ENCODE measurements at places on chromosomes 13 and 19.

DNA sequence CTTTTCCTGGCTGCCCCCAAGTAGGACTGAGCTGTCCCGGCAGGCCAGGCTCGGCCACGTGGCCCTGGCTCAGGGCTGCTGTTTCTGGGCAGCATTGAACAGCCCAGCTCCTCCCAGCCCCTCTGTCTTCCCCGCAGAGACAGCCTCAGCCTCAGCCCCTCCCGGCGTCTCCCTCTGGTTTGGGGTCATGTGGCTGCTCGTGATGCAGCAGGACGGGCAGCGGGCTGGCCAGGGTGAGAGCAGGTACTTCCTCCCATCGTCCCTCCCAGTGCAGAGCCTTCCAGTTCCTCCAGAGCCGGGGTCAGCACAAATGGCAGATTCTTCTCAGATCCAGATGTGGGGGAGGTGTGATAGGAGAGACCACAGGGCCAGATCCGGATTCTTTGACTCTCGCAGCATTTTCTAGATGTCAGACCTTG, 114.6 kb downstream of the KDM4B start:
- DNase-seq, result no peak

DNA sequence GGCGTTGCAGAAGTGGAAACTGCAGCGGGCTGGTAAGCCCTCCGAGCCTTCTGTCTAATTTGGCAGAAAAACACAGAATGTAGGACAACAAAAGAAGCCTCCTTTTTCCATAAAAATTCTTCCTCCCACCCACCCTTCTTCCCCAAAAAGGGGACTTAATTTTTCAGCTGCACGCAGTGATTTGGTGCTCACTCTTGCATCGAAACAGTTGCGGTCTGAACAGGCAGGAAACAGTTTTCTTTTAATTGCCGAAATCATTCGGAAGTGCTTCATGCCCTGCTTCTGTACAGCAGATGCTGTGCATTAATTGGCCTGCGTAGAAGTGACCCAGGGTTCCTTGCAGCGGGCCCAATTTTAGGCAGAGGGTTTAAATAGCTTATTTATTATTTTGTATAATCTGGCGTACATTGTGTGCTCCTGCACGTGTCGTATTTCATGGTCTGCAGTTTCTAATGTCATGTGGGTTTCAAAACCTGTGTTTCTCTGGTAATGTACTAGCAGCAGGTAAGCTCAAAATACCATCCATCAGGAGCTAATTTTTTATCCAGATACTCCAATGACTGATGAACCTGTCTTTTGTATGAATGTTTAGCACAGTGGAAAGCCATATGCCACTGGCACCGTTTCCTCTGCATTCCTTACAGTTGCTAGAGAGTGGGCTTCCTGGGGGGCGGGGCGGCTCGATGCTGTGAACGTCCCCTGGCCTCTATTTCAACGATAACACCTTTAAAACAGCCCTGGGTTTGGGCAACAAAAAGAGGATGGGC, 66.6 kb downstream of the GGACT start:
- DNase-seq, result peak; percentile 20

GRCh38 chr13:110616103-110617101, 1.1 kb downstream of the NAXD start:
- peak; percentile 62 for DNase-seq

DNA sequence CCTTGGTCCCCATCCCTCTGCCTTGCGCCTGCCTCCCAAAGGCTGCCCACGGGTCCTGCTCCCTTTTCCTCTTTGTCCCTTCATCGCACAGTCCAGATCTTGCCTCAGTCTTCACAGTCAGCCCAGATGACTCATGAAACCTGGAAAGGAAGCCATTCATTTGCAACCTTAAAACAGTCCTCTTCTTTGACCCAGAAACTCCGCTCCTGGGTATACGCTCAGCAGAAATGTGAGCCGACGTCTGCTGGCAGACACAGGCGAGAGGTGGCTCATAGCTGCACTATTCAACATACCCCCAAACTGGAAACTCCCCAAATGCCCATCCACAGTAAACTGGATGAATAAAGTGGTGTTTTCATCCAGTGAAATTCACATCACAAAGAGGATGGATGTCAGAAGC, 13.6 kb upstream of the PEPD start:
- DNase-seq, result no peak

- no peak for DNase-seq
These were observed 321.7 kb downstream of the DCT start for GRCh38 chr13:94157705-94158218.

GRCh38 chr19:13051557-13052165, 51.0 kb downstream of the LYL1 start:
- DNase-seq, result peak; percentile 47

GRCh38 chr19:30733826-30734550, 361.8 kb downstream of the ZNF536 start:
- DNase-seq, result no peak
